ENCODE measurements at places on chromosomes 7 and 10.
A peak's percentile ranks its signal among the peaks of the same experiment; 100 is the strongest.

- no peak for DNase-seq
Measured at GRCh38 chr10:109895095-109895818, 28.1 kb downstream of the XPNPEP1 start.

DNA sequence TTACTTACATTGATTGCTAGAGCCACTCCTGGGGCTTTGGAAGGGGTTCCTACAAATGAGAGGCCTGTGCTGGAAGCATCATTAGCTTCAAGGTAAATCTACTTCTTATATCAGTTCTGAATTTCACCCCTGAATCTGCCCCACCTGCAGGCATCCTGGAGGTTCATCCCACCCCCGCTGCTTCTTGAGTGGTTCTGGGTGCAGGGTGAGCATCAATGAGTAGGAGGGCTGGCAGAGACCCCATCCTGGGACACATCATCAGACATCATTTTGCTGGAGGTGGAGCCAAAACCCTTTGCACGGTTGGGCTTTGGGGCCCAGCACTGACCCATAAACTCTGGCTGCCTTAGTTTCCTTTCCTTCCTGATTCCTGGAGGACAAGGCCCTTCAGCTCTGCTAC lies 143.7 kb downstream of the PTPN20 start:
- DNase-seq = no peak

- no peak for DNase-seq
Measured at GRCh38 chr7:76330261-76330660, 27.8 kb downstream of the HSPB1 start.

DNA sequence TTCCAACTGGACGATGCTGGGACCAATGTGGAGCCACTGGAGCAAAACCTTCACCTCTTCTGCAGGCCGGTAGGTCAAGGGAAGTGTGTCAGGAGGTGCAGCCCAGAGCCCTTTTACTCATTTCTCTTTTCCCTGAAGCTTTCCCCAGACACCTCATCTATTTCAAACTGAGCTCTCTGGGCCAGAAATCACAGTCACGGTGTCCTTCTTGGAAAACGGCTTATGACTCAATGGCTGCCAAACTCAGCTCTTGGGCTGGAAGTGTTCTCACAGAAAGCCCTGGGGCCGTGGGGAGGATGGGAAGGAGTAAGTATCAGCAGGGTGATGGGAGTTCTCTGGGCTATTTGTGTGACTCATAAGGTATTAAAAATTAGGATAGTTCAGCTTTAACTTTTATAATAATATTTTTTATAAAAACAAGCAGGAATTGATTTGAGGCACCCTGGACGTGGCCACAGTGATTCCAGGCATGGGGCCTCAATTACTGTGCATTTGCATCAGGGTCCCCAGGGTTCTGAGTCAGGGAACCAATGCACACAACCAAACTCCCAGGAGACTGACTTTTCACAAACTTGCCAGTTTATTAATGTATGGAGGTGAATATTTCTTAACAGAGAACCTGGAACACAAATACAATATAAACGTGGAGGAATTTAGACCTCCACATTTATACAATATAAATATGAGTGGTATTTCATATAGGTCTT lies 187.4 kb upstream of the TMEM72 start:
- no peak for DNase-seq

DNA sequence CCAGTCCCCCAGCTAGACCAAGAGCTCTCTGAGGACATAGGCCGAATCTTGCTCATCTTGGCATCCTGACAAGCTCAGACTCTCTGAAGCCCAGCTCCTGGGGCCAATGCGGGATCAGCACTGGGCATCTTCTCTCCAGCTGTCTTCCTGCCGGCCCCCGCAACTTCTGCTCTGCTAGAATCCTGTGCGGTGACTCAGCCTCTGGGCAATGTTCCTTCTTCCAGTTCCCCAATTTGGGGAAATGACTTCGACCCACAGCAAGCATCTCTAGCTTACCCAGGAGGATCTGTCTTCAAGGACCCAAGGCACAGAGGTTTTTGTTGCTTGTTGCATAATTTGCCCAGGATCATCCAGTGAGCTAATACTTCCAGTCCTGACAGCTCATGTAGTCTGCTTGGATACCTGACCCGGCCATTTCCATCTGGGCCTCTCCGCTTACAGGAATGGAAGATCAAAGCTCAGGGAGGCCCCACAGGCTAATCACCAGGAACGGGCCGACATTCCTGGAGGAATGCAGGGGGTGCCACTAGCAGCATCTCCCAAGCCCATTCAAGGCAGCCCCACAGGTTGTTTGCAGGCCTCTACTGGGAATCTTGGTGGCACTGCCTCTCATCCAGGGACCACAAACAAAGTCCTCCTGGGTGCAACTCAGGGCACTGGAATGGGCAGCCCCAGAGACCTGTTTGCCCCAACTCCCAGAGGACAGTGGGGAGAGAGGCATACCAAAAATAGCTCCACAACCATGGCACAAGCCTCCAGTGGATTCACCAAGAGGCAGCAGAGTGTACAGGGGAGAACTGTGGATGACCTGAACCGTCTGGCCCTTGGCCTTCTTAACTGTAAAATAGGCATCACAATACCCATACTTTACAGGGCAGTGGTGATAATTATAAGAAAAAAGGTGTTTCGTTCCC lies 151.9 kb downstream of the NEURL1 start:
- no peak for DNase-seq

DNA sequence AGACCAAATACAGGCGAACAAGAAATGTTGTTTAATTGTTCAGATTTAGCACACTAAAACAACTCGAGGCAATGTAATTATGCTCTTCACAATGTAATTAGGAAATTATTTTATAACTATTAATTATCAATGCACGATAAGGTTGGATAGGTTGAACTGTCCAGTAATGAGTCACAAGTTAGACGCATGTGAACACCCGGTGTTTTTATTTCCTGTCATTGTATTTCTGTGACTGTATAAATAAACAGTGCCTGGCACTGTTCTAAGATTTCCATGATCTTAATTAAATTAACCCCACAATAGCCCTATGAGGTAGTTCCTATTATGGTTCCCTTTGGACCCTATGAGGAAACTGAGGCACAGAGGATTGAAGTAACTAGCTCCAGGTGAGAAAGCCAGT lies 26.2 kb downstream of the C10orf105 start:
- no peak for DNase-seq

GRCh38 chr10:7944537-7944936 lies 110.0 kb upstream of the GATA3 start:
- DNase-seq = no peak

GRCh38 chr10:109274681-109275080 lies 648.6 kb downstream of the XPNPEP1 start:
- no peak for DNase-seq

- DNase-seq = peak; percentile 68
Measured at GRCh38 chr7:120583899-120584586, 273.9 kb downstream of the TSPAN12 start.

DNA sequence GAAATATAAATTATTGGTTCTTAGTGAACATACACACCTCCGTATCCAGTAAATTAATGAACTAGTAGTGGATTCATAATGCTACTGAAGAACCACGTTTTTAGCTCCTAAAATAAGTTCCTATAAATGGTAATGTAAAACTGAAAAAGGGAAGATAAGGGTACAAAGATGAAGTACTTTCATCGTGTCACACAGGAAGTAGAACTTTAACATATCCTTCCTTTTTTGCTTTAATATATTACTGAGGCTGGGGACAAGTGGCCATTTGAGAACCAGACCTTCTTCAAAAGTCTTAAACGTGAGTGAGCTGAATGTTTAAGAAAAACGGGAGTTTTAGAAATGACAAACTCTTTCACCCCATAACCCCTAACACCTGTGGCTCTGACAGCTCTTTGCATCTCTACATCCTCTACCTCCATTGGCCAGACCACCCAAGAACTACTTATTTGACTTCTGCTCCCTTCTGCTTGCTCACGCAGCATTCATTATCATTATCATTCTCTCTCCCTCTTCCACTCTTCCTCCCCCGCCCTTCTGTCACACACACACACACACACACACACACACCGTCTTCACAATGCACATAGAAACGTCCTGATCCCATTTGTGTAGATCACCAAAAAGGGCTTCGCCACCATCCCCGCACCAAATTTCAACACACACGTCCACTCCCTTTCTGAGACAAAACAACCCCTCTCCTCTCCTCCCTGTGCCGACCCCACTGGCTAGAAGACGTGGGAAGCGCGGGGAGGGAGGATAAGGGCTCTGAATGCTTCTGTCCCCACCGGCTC lies 677 bp downstream of the SKAP2 start:
- DNase-seq = no peak

- no peak for DNase-seq
Measured at GRCh38 chr7:1065585-1066241, 21.4 kb downstream of the GPR146 start.

DNA sequence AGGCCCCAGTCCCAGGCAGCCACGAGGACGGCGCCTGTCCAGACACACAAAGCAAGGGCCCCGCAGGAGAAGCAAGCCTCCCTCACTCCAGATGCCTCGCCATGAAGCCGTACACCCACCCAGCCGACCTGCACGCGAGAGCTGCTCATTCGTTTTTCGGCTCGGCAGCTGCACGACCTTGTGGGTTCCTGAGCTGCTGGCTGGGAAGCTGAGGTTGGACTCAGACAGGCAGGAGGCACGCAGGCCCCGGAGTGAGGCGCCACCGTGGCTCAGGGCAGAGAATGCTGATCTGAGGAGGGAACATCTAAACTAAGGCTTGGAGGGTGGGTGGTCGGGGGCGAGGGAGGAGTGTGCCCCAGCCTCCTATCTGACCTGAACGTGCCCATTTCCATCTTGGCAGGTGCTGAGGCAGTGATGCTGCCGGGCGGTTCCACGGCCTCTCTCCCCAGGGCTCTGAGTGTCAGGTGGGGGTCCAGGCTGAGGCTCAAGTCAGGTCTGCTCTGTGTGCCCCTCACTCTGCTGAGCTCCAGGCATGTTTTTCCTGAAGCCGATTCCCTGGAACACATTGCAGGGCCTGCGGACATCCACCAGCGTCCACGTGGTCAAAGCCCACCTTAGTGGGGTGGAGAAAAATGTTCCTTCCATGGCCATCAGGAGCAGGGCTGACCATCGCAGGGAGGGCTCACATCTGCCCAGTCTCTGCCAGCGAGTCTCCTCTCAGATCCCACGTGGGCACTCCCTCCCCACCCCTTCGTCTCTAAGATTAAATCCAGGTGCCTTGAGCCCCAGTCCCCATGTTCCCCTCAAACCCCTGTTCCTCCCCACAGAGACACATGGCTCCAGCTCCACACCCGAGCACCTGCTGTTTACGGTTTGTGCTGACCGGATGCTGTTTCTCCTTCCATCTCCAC lies 28.1 kb upstream of the FAM20C start:
- DNase-seq = no peak

DNA sequence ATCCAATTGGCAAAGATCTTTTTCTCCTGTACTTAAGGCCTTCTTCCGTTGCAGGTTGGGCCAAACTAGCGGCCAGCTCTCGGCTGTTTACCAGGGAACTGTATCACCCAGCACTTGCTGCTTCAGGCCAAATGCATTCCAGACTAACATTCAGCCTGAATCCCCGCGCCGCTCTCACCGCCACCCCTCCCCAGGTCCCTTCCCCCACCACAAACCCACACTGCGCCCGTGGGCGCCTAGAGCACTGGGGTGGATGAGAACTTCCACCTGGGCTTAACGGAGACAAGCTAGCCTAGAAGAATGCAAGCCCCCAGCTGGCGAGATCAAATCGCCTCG lies 676 bp downstream of the TCAF1 start:
- no peak for DNase-seq

DNA sequence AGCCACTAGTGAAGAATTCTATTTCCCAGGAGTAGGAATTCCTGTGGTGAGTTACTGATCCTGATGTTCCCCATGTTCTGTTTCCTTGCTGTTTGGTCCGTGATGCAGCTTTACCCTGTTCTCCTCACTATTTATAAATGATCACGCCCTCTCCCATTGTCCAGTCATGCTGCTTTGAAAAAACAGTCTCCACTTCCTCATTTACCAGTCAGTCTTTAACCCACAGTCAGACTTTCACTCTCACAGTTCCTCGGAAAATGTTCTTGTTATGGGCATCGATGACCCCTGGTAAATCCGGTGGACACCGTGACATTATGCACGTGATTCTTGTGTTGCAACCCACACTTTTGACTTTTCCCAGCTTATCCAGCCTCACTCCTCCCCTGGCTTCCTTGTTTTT lies 14.4 kb downstream of the SCIN start:
- DNase-seq = peak; percentile 93

DNA sequence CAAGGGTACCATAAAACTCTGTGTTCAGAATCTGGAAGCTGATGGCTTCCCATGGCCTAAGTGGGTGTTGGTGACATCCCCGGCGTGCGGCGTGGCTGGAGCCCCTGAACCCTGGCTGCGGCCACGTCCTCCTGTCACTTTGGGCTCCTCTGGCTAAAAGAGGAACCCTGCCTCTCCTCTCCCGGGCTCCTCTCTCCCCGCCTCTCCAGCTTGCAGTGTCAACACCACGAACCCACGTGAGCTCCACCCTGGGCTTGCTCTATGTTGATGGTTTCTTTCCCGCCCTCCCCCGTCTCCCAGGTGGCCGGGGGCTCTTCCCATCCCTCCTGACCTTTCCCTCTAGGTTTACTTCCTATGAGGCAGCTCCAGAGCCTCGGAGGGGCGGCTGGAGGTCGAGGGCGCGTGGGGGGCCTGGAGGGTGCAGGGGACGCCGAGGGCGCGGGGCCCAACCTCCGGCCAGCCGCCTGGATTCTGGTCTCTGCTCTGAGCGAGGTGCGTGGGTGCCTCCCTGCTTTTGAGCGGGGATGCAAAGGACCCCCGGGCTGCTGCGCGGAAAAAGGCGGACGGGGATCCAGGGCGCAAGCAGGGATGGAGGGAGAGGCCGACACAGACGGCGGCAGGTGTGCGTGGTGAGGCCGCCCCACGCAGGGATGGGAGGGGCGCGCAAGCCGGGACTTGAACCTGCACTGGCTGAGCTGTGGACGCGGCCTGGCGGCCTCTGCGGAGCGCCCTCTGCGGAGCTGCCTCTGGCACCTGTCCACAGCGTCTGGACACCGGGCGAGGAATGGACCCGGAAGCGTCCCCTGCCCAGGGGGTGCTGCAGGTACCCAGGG lies 115.5 kb upstream of the DIP2C start:
- DNase-seq = no peak

DNA sequence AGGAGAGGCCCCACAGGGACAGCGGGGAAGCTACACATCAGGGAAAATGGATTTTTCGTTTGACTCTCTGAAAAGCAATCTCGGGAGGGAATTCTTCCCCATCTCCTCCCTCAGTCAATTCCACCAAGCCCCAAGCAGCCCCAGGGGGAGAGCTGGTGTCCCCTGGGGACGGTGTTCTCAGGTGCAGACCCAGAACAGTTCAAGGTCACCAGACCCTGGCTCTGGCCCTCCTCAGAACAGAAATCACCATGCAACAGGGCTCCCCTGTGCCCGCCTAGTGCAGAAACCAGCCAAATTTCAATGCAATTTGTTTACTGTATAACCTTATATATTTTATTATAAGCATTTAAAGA lies 34.1 kb downstream of the GSDME start:
- no peak for DNase-seq

- no peak for DNase-seq
Measured at GRCh38 chr10:96244354-96244753, 27.0 kb downstream of the BLNK start.

All from epithelial cell of proximal tubule (primary cell).